Left ventricle myocardium inferior (tissue), 1 donor: ENCODE measurements at places on chromosomes 16 and 17.

- no peak for DNase-seq
These were observed 15.9 kb downstream of the HAPSTR1 start for GRCh38 chr16:9107025-9107970.

- no peak for DNase-seq
These were observed 149.2 kb downstream of the MYO1D start for GRCh38 chr17:32727681-32728080.

- DNase-seq: peak; percentile 42
These were observed 90.9 kb downstream of the GAS7 start for GRCh38 chr17:10107316-10108165.

- DNase-seq: no peak
These were observed 527.7 kb upstream of the SOX9 start for GRCh38 chr17:71593078-71593477.

GRCh38 chr17:42111265-42111636 is 1.3 kb downstream of the DHX58 start:
- no peak for DNase-seq

GRCh38 chr16:14244196-14245010 is 173.3 kb downstream of the MRTFB start:
- no peak for DNase-seq

GRCh38 chr17:42087736-42088705 is 10.3 kb downstream of the ZNF385C start:
- DNase-seq: no peak

- DNase-seq: peak; percentile 75
These were observed 22.6 kb upstream of the SPATA32 start for GRCh38 chr17:45284176-45285140.

DNA sequence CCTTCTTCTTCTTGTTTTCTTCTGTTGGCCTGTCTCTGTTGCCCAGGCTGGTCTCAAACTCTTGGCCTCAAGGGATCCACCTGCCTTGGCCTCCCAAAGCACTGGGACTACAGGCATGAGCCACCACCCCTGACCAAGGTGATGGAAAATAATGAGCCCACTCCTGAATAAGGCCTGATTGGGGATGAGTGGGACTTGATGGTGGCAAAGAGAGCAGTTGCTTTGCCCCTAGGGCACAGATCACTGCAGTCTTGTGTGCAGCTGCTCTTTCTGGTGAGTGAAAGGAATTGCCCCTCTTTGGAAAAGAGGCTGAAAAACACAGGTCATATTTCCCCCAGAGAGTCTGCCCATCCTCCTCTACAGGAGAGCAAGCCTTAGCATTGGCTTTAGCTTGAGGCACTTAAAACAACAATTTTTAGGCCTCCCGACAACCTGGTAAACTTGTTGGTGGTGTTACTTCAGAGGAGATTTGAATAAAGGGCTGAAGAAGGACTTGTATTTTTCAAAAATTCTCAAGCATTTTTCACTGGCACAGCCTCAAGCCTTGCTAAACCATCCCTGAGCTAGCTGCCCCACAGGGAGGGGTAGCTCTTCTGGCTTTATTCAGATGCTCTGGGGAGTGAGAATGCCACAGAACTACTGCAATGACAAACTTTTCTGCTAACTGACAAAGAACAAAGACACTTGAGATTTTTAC is 6.1 kb upstream of the PDP2 start:
- no peak for DNase-seq

DNA sequence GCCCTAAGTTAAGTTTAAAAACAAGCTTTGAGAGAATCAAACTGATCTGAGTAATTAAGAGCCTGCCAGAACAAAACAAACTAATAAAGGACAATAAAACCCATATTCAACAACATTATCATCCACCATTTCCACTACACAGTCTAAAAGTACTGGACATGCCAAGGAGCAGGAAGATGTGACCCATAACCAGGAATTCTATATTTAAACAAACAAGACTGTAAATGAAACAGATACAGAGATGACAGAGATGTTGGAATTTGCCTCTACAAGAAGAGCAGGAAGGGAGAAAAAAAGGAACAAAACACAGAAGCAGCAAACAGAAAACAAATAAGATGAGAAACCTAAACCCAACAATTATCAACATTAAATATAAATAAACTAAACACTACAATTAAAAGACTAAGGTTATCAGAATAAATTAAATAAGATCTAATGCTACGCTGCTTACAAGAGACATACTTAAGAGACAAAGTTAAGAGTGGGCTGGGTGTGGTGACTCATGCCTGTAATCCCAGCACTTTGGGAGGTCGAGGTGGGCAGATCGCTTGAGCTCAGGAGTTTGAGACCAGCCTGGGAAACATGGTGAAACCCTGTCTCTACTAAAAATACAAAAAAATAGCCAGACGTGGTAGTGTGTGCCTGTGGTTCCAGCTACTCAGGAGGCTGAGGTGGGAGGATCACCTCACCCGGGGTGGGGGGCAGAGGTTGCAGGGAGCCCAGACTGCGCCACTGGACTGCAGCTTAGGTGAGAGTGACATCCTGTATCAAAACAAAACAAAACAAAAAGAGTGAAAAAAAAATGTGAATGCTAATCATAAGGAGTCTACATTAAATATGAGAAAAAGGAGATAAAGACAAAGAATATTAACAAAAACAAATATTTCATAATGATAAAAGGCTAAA is 50.6 kb downstream of the CREBBP start:
- no peak for DNase-seq
